Stimulated activated CD8-positive, alpha-beta memory T cell treated with anti-CD3 and anti-CD28 coated beads, Interleukin-7, amount 100 ng/mL, for 4 hours (primary cell): ENCODE measurements at places on chromosomes 12 and 14.

GRCh38 chr12:109130297-109131153, 14.1 kb downstream of the ACACB start:
- no peak for DNase-seq

GRCh38 chr14:58560208-58560607, 77.6 kb upstream of the DACT1 start:
- no peak for DNase-seq

GRCh38 chr12:123465084-123465483, 7.1 kb downstream of the SNRNP35 start:
- no peak for DNase-seq

- DNase-seq: no peak
These were observed 87.2 kb downstream of the ZFC3H1 start for GRCh38 chr12:71576496-71576895.

DNA sequence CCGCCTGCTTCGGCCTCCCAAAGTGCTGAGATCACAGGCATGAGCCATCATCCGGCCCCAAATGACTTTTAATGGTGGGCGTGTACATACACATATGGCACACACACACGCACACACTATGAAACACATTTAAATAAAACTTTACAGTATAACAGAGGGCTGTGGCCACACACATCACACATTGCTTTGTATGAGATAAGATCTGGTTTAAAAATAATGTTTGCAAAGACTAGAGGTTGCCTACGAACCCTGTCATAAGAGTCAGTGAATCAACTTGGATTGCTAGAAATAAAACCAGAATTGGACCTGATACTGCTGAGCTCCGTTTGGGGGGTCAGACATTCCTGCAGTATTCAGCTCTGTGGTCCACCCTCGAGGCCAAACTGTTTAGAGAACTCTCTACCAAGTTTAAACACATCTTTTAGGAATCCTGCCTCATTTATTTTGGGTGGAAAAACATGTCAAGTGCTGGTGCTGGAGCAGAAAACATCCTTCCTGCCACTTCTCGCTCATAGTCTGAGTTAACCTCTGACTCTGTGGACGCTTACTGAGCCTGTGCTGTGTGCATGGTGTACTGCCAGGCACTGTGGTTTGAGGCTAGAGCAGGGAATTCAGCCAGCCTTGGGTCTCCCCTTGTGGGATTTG, 47.8 kb upstream of the EML1 start:
- DNase-seq: no peak

- DNase-seq: no peak
These were observed 42.4 kb downstream of the DUSP16 start for GRCh38 chr12:12520273-12520672.

DNA sequence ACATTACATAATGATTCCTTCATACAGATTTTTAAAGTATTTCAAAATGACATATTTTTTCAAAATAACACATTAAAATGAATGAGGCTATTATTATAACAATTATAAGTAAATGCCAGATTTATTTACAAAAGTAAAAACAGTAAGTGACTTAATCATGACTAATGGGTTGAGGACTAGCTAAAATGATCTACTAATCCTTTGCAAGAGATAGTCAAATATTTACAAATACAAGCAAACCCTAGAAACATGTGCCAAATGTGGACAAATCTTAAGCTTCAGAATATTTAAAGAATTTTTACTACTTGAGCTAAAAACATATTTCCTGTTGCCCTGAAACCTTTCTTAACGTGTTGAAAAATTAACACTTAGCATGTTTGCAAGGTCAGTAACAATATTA, 74.8 kb downstream of the KIF21A start:
- no peak for DNase-seq

DNA sequence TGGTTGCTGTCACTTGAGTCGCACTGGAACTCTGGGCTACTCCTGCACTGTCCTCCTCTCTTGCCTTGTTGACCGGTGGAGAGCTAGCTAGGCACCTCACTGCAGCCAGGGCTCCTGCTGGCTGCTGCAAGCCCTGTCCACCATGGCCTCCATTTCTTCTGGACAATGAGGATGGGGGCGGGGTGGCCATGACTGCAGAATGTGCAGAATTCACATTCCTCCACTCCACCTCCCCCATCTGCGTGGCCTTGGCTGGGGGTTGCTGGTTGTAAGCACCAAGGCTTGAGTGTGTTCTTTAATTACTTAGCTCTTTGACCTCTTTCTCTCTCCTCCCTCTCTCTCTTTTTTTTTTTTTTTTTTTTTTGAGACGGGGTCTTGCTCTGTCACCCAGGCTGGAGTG, 248.5 kb downstream of the PCNX1 start:
- DNase-seq: no peak

GRCh38 chr14:50834802-50835276, 3.9 kb upstream of the NIN start:
- no peak for DNase-seq

DNA sequence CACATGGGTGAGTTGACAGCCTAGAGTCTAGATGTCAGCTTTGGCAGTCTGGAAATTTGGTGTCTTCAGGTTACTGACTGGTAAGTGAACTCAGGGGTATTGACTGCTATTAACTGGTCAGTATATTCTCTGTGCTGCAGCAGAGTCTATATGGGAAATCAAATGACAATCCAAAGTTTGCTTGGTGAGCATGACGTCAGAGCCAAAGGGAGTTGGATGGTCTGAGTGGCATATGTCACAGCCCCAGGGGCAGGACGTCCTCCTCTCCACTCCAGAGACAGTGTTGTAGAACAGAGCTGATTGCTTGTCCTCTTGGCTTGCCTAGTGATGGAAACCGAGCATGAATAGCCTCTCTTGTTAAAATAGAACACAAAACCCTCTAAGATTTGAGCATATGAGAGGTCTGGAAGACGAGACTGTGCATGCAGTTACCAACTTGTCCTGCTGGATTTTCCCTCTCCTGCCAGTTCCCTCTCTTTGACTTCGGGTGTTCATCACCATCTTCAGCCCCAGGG, 3.3 kb upstream of the TBC1D30 start:
- DNase-seq: no peak

DNA sequence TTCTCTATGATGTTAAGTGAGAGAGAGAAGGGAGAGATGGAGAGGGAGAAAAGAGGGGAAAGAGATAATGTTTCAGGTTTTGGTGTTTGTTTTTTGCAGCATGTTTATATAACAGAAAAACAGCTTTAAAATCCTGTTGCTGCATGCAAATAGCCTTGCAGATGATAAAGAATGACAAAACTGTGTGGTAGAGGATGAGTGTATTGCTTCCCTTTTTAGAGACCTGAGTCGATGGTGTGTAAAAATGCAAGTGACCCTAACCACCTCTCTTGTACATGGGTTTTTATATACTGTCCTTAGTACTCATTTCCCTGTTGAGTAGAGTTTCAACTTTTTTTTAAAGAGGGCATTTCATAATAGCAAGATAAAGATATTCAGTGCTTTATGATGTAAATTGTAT, 249.1 kb downstream of the AKAP6 start:
- no peak for DNase-seq

DNA sequence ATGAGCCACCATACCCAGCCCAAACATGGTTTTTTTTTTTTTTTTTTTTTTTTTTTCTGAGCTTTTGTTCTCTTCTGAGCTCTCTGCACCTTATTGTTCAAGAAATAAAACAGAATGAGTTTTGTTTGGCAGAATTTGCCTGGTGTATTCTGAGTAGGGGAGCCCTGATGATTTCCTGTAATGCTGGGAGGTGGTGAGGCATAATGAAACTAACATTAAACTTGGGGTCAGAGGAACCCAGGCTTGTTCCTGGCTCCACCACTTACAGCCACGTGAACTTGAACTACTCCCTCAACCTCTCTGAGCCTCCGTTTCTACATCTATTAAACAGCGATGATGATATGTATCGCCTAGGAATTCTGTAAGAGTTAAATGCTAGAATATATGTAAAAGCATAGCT, 276.3 kb upstream of the CRY1 start:
- DNase-seq: peak; percentile 26

DNA sequence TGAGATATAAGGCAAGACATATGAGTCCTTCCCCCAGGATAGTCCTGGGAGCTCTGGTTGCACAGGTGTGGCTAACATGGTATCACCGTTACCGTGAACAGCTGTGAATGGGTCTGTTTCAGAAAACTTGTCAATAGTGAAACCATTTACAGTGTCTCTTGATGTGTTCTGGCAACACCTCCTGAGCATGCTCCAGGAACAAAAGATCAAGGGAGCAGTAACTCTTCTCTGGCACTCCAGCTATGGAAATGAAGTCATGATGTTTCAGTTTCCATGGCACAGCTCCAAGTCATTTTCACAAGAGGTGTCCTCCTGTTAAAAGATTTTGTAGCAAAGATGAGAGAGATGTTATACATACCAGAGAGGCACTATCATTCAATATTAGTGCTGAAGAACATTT, 253.7 kb downstream of the SNAPC1 start:
- no peak for DNase-seq

DNA sequence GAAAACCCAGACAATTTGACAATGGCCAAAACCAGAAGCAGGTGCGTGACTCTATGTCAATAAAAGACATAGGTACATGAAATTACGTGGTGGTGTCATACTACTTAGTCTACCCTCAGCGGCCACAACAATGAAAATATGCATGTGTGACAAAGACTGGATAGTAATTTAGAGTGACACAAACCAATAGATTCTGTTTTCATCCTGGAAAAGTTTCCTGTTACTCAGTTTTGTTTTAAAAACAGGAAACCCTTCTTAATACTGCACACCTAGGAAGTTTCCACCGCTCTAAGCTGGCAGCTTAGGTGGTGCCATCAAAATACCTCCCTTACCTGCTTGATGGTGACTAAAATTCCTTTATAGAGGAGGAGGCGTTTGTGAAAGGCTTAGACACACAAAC, 15.1 kb downstream of the POU6F1 start:
- DNase-seq: no peak

DNA sequence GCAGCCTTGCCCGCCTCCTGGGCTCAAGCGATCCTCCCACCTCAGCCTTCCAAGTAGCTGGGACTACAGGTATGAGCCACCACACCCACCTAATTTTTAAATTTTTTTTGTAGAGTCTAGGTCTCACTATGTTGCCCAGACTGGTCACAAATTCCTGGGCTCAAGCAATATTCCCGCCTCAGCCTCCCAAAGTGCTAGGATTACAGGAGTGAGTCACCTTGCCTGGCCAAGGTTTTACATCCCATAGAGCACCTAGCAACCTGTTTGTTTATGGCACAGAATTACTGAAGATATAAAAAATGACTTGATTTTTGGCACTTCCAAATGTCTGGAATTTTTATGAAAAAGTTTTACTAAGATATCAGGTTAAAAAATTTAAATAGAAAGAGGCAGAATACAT, 16.5 kb downstream of the MYO1A start:
- DNase-seq: no peak

- no peak for DNase-seq
These were observed 77.2 kb upstream of the RFLNA start for GRCh38 chr12:124217508-124218242.

DNA sequence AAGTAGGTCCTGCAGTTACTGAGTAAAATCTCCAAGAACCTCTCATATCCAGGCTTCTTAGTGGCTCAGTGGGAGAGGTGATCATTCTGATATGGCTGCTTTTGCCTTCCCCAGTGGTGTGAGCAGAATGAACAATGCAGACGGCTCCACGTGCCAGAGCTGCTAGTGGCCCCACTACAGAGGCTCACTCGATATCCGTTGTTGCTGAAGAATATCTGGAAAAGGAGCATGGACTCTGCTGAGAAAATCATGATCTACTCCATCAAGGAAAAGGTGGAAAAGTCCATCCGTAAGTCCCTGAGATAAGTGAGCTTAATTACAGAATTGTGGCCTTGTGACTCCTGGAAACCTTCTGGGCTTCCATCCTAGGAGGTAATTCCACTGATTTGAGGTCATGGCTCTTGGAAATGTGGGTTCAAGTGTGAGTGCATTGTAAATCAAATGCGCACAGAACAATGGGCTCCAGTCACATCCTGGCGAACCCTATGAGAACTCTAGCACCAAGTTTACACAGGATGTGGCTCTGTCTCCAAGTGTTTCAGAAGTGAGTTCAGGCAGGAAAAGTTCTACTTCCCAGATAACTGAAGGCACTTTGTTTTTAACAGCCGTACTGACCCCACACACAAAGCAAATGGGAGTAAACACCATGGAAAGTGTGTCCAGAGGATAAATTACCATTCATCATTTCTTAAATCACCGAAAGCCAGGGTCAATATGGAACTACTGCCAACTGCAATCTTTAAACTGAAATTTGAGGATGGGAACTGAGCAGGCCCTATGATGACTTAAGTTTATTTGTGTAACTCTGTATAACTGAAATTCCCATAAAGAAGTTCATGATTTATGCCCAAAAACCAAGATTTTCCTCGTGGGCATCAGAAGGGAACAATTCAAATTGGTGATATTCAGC, 51.4 kb downstream of the PLEKHG7 start:
- DNase-seq: no peak

- no peak for DNase-seq
These were observed 334.9 kb downstream of the RMST start for GRCh38 chr12:97797473-97797872.

GRCh38 chr12:107459641-107460040, 226.0 kb upstream of the PWP1 start:
- DNase-seq: no peak

GRCh38 chr12:3634348-3634747, 118.6 kb downstream of the CRACR2A start:
- no peak for DNase-seq

GRCh38 chr12:124663206-124663605, 95.8 kb upstream of the NCOR2 start:
- DNase-seq: no peak

GRCh38 chr14:101628471-101628966, 67.2 kb downstream of the DIO3 start:
- DNase-seq: peak; percentile 62

- no peak for DNase-seq
These were observed 28.9 kb upstream of the TMX1 start for GRCh38 chr14:51211149-51211548.

- no peak for DNase-seq
These were observed 204.7 kb upstream of the PELI2 start for GRCh38 chr14:55913324-55914025.

DNA sequence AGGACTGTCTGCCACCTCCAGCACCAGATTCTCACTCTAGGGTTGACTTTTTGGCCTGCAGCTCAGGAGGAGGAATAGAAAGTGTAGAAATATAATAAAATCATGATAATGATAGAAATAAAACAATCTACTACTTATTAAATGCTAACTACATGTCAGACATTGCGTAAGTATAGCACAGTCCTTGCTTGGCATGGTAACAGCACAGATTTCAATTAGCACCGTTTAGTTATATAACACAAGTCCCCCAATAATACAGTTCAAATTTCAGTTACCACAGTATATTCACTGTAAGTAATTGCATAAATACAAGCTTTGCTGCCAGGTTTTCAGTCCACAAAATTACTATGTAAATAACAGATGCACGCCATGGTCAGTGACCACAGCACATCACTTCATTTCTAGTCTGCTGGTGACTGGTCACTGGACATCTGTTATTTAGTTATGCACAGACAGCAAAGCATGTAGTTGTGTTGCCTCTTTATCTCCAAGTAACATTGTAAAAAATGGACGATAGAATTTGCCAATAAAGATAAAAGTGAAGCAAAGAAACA, 6.5 kb upstream of the GLT8D2 start:
- DNase-seq: no peak

DNA sequence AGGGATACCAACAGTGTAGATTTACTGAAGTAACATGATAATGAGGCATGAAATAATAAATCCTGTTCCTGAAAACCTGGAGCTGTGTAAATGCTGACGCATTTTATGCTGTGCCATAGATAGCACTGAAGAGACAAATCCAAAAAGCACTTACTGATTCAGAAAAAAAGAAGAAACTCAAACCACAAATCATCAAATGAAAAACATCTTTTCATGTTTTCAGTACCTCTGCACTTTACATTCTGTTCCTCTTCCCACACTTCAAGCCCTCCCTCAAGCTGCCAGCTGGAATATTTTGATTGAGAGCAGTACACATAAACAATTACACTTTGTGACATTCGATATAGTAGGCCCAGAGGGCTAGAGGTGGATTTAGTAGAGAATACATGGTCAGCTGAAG, 362.3 kb downstream of the NAV3 start:
- no peak for DNase-seq
